Stimulated activated CD4-positive, alpha-beta T cell treated with anti-CD3 and anti-CD28 coated beads, Interleukin-15, amount 100 ng/mL, for 48 hours (primary cell): ENCODE measurements at places on chromosomes 2 and 18.

GRCh38 chr2:31522786-31523185 is 58.0 kb downstream of the SRD5A2 start:
- DNase-seq = no peak

GRCh38 chr2:137838255-137839092 is 125.8 kb upstream of the HNMT start:
- DNase-seq = no peak

GRCh38 chr2:10235909-10236550 is 66.7 kb upstream of the HPCAL1 start:
- DNase-seq = no peak

DNA sequence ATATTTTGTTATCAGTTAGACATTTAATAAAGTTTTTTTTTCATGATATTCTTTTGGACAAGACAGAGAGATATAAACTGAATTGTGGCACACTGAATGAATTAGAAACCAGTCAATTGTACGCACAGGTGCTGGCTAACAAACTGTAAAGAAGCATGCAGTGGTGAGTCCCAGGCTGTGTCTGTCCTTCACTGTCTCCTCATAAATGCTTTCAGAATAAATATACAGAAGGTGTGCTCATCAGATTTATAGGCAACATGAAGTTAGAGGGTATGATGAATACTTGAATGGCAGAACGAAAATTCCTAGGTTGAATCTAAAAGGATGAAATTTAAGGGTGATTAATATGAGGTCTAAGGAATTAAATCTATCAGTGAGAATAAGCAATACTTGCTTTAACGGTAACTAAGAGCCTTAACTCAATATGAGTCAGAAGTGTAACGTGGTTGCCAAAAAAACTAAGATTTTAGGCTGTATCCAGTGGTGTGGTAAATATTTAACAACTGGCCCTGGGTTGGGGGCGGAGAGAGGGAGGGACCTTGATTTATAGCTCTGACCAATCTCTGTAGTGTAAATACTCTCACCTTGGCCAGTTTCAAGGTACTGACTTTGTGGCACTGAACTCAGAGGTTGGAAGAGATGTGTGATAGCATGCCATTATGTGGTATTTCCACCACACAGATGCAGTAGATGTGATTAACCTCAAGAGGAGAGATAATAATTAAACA is 41.9 kb upstream of the AAK1 start:
- no peak for DNase-seq

DNA sequence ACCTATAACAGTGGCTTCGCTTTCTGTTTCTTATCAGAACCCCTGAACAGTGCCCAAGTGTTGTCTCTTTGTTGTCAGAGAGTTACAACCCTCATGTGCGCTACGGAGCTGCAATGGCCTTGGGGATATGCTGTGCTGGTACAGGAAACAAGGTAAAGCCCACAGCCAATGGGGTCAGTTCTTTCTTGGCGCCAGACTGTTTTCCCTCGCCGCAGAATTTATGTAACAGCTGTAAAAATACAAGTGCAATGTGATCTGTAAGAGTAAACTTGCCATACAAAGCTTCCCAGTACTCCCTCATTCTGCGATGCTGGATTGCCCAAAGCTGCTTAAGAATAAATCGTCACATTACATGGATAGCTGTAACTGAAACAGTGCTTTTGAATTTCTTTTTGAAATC is 13.9 kb upstream of the HTR2B start:
- no peak for DNase-seq

DNA sequence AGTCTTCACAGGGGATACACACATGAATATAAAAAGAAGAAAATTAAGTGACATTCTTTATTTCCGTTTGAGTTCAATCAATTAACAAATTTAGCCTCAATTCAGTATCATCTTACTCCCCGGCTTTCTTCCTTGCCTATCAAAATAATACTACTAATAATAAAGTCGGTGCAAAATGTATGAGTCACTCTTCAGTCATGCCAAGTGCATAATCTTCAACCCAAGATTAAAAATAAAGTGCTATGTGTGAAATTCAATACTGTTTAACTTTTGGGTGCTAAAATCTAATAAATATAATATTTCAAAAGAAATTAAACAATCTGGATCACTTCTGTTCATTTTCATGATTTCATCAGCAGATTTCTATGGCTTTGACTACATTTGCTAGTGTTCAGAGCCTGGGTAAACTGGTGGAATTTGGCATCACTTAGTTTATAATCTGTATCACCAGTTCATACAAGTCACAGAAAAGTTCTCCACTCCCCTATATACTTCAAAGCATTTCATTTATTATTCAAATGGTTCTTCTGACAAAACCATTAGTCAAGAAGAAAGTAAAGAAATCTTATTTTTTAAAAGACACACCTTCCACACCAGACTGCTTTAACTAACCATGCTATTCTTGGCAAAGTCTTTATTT is 183.6 kb downstream of the THADA start:
- no peak for DNase-seq
